ENCODE measurements at places on chromosomes 3 and 15.

- no peak for DNase-seq
Measured at GRCh38 chr3:134366221-134366927, 7.9 kb downstream of the AMOTL2 start.

GRCh38 chr15:88275804-88276203, 19.3 kb upstream of the NTRK3 start:
- DNase-seq: no peak

GRCh38 chr3:190485830-190486532, 27.9 kb upstream of the IL1RAP start:
- DNase-seq: no peak

DNA sequence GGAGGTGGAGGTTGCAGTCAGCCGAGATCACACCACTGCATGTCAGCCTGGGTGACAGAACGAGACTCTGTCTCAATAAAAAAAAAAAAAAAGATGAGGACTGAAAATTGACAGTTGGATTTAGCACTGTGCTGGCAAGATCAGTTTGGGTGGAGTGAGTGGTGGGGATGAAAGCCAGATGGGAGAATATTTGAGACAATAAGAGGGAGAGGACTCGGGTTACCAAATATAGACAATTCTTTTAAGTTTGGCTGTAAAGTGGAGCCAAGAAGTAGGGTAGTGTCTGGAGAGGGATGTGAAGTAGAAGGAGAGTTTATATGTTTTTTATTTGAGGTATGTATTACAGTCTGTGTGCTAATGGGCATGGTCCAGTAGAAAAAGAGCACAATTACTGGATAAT, 20.4 kb downstream of the TMOD3 start:
- no peak for DNase-seq

- no peak for DNase-seq
Measured at GRCh38 chr3:124783696-124784095, 53.4 kb downstream of the UMPS start.

DNA sequence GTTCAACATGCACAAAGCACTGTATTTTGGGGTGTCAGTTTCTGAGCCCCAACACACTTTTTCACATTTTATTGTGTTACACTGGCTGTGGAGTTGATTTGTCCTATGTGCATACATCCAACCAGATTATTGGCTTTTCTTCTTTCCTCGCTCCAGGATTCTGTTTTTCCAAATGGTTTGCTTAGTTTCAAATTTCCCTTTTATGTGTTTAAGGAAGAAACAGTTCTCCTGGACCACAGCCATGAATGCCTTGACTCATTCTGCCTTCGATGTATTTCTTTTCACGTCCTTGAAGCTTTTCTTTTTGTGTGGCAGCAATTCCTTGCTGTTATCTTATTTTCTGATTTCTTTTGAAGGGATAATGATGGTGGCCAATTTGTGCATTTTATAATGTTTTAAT, 53.8 kb downstream of the CACNA2D3 start:
- DNase-seq: no peak

DNA sequence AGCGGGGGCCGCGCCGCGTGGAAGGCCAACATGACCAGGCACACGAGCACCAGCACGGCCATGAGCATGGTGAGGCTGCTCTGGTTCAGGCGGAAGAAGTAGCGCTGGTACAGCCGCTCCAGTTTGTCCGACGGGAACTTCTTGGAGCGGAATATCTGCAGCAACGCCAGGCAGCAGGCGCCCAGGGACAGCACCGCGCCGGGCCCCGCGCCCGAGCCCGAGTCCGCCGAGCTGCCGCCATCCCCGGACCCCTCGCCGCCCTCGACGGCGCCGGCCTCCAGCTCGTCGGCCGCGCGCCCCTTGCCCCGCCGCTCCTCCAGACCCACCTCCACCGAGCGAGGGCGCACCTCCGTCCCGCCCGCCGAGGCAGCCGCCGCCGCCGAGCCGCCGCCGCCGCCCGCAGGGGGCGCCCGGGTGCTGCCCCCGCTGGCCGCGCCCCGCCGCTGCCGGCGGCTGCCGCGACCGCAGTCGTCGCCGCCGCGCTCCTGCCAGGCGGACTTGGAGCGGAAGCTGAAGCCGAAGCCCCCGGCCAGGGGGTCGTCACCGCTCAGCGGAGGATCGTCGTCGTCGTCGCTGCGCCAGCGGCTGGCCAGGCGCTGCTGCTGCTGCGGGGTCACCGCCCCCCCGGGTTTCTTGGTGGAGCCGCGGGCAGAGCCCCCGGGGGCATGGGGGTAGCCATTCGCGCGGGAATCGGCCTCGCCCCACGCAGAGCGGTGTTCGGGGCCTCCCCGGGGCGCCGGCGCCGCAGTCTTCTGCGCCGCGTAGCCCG, 957 bp downstream of the ADCY5 start:
- DNase-seq: no peak

DNA sequence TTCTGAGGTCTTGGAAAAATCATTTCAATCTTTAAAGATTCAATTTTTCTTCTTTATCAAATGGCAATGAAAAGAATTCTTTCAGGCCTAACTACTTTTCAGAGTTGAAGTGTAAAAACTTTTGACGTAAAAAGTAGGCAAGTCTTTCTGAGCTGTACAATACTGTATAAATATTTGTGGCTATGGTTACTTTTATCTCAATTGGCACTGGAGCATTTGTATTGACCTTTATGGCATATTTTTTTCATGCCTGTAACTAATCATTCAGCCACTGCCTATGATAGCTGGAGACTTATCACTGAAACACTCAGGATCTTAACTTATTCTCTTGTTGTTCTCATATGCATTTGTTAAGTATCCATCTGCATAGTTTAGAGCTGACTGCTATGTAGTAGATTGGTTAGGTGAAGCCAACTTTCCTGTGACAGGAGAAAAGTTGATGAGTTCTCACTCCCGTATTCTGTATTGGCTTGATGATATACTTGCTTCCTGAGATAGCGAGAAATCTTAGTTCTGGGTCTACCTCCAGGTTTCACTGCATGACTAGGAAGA, 290.4 kb upstream of the TBL1XR1 start:
- no peak for DNase-seq

Measured in thoracic aorta (tissue), 2 donors.